DMS 273 treated with DMSO at 0.1 percent for 48 hours (cell line): ENCODE measurements at places on chromosomes 13 and 19.
A peak's percentile ranks its signal among the peaks of the same experiment; 100 is the strongest.

- no peak for DNase-seq
These were observed 15.4 kb downstream of the ANKRD24 start for GRCh38 chr19:4197625-4198466.

GRCh38 chr13:26562512-26562890 is 5.0 kb downstream of the WASF3 start:
- no peak for DNase-seq

DNA sequence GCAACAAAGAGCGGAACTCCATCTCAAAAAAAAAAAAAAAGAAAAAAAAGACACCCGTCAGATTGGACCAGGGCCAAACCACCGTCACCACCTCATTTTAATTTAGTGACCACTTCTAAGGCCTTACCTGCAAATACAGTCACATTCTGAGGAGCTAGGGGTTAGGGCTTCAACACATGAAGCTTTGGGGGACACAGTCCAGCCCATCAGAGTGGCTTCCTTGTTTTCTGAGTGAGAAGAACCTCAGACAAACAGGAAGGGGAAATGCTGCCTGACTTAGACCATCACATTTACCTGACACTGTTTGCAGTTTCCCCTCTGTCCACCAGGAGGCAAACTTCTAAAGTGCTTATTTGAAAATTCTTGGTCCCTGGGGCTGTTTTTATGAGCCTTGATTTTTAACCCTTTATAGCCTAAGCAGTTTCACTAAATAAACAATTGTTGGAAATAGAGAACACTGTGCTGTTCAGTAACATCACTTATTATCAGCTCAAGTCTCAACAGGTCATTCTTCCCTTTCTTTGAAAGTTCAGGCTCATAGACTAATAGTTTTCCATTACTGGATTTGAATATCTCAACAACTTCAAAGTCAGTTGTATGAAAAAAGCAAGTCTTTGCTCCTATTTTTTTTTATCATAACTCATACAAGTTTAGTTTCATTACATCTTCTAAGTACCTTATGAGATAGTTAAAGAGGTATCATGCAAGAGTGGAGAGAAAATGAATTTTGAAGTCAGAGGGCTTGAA is 74.9 kb upstream of the WASF3 start:
- peak; percentile 16 for DNase-seq

DNA sequence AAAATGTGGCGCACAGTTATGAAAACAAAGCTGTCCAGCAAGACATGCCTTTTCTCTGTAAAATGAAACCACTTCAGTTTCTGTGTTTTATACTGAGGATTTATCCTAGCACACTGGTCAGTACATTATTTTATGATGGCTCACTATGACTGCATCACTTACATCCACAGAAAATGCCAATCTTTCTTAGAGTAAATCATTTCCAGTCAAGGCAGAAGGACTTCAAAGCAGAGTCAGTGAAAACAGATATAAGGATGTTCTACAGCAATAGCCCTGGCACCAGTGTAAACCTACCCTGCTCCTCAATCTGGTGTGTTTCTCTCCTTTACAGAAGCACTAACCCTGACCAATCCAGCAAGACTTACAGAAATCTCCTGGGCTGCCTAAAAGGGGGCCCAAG is 473.5 kb downstream of the GPC6 start:
- no peak for DNase-seq

- DNase-seq, result no peak
These were observed 17.2 kb downstream of the SMIM24 start for GRCh38 chr19:3462991-3463713.

- DNase-seq, result no peak
These were observed 6.2 kb upstream of the USP12 start for GRCh38 chr13:27177852-27178251.

DNA sequence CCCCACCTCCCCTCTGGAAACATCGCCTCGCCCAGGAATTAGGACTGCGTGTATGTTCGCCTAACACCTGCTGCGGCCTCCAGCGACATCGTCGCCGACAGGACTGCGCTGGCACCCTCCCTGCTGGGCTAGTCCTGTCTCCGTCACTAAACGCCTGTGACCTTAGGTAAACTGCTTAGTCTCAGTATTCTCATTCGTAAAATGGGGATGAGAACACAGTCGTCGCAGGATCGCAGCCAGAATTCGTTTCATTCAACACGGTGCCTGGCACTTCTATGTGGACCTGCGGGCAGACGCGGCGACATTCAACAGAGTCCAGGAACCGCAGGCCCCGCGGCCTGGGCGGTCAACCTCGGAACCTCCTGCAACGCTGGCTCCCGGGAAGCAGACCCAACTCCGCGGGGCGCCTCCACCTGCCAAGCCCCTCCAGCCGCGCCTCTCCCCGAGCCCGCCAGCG is 485 bp downstream of the CRYL1 start:
- no peak for DNase-seq

DNA sequence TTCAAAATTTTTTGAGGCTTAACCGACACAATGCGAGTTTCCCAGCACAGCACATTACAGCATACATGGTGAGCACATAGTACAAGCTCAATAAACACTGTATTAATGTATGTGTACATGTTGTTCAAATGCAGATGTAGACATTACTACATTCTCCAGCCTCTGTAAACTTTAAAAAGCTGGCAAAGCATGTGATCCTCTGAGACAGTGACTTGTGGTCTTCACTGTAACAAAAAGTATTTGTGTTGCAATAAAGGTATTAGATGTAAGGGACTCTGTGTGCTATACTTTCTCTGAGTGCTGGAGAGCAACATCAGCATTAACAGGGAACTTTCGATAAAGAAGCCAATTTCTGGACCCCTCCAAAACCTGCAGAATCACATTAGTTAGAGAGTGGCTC is 46.4 kb upstream of the ZNF254 start:
- no peak for DNase-seq

DNA sequence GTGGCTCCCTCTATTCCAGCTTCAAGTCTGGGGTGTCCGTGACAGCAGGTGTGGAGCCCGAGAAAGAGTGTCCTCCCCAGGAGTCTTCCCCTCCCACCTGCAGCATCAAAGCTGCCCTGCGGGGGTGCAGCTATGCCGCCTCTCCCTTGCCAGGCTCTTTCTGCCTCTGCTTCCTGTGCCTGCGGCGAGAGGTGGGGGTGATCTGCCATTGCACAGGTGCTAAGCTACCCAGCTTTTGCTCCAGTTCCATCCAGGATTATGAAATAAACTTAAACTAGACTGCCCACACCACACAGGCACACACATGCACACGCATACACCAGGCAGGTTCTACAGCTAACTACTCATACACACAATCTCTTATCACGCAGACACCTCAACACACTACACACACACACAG is 104.7 kb upstream of the CLDN10 start:
- no peak for DNase-seq
